Body of pancreas (tissue), 4 donors: ENCODE measurements at places on chromosomes 4 and X.

DNA sequence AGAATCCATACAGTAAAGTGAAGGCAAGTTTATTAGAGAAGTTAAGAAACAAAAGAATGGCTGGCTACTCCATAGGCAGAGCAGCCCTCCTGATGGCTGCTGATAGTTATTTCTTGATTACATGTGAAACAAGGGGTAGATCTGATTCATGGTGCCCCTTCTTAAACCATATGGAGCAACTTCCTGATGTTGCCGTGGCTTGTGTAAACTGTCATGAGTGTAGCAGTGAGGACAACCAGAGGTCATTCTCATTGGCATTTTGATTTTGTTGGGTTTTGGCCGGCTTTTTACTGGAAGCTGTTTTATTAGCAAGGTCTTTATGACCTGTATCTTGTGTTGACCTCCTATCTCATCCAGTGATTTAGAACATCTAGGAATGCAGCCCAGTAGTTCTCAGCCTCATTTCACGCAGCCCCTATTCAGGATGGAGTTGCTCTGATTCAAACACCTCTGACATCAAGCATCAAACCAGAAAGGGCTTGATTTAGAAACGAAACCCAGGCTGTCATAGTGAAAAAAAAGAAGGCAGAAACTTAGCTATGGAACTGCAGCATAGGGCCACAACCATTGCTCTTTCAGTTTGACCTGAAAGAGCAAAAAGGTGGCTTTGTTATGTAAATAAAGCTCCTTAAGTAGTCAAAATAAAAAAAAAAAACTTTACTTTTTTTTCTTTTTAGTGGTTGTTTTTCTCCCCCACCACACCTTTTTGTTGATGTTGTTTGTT lies 37.8 kb downstream of the SPCS3 start:
- no peak overlapping the region for H3K4me3 ChIP-seq
- H3K27ac ChIP-seq = no peak overlapping the region
- no peaks in the 10 kb centered on the region for H3K36me3 ChIP-seq
- H3K27me3 ChIP-seq = no peaks in the 10 kb centered on the region

DNA sequence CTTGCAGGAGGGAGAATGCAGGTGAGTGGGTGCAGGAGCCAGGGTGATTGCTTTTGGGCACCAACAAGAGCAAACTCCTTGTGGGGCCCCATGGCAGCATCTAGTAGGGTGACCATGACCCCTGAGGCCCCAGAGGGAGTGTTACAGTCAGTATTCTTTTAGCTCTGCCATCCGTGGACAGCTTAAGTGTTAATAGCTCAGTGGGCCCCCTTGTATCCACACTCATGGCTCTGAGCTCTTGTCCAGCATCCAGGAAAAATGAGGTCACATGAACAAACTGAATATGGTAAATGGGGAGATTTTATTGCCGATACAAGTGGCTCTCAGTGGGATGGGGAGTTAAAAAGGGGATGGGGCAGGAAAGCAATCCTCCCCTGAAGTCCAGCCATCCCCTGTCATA lies 27.3 kb upstream of the LRCH2 start:
- H3K4me1 ChIP-seq = no peaks in the 10 kb centered on the region
- no peak for DNase-seq
- H3K4me3 ChIP-seq = no peak overlapping the region
- no peaks in the 10 kb centered on the region for H3K36me3 ChIP-seq

- H3K27me3 ChIP-seq = no peaks in the 10 kb centered on the region
- H3K27ac ChIP-seq = no peak overlapping the region
- H3K4me3 ChIP-seq = no peak overlapping the region
- no peak for DNase-seq
- H3K4me1 ChIP-seq = peaks cover 65% of the 10 kb centered on the region
- no peaks in the 10 kb centered on the region for H3K36me3 ChIP-seq
These were observed 67.5 kb downstream of the RBM47 start for GRCh38 chr4:40562208-40562607.

GRCh38 chr4:48909697-48910096 lies 3.1 kb upstream of the OCIAD2 start:
- peaks cover 16% of the 10 kb centered on the region for H3K4me1 ChIP-seq
- no peak overlapping the region for H3K4me3 ChIP-seq
- H3K27me3 ChIP-seq = no peaks in the 10 kb centered on the region
- no peaks in the 10 kb centered on the region for H3K36me3 ChIP-seq

GRCh38 chr4:3320361-3321023 lies 27.7 kb downstream of the RGS12 start:
- H3K36me3 ChIP-seq = no peaks in the 10 kb centered on the region
- peaks cover 12% of the 10 kb centered on the region for H3K4me1 ChIP-seq
- no peak overlapping the region for H3K27ac ChIP-seq
- H3K4me3 ChIP-seq = no peak overlapping the region
- no peak for DNase-seq

GRCh38 chr4:146486565-146486964 lies 35.2 kb downstream of the SLC10A7 start:
- H3K4me3 ChIP-seq = no peak overlapping the region
- no peaks in the 10 kb centered on the region for H3K36me3 ChIP-seq
- no peak for DNase-seq
- H3K27me3 ChIP-seq = no peaks in the 10 kb centered on the region
- no peaks in the 10 kb centered on the region for H3K4me1 ChIP-seq
